Stimulated activated CD4-positive, alpha-beta T cell treated with anti-CD3 and anti-CD28 coated beads, Interleukin-12 subunit alpha, Interleukin-12 subunit beta, amount 100 ng/mL, for 24 hours (primary cell): ENCODE measurements at places on chromosomes 6 and 20.

- no peak for DNase-seq
These were observed 3.4 kb downstream of the EGFL8 start for GRCh38 chr6:32167761-32168262.

DNA sequence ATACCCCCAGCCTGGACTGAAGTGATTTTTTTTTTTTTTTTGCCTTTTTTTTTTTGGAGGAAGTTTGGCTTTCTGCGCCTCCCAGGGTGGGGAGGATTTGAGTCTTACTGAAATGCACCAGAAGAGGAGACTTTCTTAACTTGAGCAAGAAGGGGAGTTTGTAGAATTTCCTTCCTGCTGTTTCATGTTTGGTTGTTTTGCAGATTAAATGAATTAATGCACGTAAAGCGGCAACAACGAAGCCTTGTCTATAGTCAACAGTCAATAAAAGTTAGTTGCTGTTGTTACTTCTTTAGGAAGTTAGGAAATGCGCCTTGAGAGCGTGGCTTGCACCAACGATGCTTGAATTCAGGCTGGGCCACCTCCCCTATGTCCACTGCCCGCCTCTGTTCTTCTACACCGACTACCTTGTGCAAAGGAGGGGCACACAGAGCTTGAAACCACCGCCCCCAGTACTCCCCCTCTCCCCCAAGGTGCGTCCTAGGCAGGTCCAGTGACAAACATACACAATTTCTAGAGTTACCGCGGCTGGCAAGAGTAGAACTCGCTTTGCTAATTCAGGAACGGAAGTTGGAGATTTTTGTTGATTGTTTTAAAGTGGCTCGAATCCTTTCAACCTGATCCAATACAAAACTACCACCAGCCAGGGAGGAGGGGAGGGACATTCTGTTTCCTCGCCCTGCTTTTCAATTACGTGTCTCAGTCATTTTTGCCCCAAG, 830 bp upstream of the CYP24A1 start:
- DNase-seq, result no peak

DNA sequence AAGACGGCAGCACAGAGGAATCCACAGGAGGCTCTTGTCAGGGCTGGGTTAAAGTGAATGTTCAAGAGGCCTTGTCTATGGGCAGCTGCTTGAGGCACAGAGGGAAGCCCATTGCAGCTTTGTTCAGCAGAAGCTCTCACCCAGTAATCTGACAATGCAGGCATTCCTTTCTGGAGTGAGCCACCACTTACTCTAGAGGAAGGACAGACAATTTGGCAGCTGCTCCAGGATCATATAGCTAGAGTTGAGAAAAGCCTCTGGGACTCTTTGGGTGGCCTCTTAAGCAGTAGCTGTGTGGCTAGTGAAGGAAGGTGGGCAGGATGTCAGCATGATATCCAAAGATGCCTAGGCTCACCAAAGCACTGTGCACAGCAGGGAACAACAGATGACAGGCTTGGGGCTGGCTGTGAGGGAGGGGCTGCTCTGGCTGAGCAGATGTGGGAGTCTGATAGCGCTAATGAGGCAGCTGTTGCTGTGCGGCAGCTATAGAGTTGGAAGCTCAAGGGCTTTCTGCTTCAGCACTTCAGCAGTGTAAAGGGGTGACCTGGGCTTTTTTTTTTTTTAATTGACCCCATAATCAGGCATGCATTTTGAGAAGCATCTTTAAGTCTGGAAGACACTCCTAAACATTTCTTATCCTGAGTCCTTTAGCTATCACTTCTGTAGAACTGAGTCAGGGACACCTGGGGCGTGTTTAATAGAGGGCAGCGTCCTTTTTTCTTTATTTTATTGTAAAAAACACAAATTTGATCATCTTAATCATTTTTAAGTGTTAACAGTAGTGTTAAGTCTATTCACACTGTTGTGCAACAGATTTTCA, 27.2 kb downstream of the CMTR1 start:
- no peak for DNase-seq

GRCh38 chr20:19761841-19762240, 3.8 kb downstream of the RIN2 start:
- no peak for DNase-seq

GRCh38 chr20:35063168-35063567, 29.4 kb downstream of the TRPC4AP start:
- DNase-seq, result no peak

DNA sequence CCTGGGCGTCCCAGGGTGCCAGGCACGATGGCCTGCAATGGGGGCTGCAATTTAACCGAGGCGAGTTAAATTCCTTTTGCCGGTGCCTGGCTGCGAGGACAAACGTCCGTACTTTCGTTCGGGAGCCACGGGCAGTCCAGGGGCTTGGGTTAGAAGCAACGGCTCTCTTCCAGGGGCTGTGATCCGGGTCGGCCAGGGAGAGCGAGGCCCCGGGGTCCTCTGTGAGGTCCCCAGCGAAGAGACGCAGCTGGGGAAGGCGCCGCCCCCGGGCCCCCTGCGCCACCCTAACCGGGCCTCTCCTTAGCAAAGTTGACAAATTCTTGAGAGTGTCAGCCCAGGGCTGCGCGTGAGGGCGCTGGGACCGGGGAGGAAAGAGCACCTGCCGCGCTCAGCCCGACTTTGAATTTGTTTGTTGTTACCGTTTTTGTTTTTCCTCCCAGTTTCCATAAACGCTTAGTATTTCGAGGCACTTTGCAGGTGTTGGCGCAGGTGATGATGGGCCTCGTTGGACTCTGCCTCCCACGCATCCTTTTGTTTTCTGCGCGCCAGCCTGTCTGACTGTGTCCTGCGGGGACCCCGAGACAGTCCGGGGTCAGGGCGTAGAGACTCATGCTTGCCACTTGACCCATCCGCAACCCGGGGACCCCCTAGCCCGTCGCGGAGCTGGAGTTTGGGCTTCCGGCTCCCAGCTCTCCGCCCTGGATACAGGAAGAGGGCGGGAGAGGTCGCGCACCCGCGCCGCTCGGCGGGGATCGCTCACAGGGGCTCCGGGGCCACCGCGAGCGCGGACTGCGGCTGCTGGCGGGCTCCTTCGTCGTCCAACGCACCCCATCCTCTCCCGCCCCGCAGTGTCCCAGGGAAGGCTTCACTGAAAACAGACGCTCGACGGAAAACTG, 5.8 kb downstream of the OLIG3 start:
- no peak for DNase-seq

- DNase-seq, result no peak
These were observed 133.4 kb upstream of the KCNG1 start for GRCh38 chr20:51156041-51156982.

DNA sequence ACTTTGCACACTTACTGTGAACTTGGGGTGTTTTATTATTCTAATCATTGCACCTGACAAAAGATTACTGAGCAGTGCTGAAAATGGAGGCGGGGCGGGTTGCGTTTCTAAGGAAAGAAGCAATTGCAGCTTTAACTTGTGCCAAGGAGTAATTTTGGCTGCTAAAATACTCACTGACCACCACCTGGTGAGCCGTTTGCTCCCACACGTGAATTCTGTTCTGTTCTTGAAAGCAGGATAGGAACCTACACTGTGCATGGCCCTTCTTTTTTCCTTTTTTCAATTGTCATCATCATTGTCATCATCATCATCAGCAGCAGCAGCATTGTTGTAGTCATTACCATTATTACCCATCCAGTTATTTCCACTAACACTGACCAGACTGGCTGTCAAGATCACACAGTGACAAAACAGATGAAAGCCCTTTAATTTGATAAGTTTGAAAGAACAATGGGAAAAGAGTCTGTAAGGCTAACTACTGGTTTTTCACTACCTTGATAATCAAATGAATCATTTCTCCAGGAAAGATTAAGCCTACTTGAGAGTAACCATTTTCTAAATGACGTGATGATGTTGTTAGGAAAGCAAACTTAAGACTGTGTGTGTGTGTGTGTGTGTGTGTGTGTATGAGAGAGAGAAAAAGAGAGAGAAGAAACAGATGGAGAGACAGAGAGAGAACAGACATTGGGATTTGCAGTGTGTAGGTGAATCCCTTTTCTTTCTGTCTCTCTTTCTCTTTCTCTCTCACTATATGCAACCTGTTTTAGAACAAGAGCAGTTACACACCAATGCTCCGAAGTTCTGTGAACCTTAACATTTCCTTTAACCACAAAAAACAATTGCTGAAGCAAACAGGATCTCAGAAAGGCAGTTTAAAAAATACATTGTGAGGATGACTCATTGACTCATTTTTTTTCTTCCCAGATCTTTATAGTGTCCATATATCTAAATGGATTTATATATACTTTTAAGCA, 3.8 kb downstream of the RIPOR2 start:
- DNase-seq, result no peak

- no peak for DNase-seq
These were observed 137.5 kb upstream of the SHLD1 start for GRCh38 chr20:5612581-5613301.

DNA sequence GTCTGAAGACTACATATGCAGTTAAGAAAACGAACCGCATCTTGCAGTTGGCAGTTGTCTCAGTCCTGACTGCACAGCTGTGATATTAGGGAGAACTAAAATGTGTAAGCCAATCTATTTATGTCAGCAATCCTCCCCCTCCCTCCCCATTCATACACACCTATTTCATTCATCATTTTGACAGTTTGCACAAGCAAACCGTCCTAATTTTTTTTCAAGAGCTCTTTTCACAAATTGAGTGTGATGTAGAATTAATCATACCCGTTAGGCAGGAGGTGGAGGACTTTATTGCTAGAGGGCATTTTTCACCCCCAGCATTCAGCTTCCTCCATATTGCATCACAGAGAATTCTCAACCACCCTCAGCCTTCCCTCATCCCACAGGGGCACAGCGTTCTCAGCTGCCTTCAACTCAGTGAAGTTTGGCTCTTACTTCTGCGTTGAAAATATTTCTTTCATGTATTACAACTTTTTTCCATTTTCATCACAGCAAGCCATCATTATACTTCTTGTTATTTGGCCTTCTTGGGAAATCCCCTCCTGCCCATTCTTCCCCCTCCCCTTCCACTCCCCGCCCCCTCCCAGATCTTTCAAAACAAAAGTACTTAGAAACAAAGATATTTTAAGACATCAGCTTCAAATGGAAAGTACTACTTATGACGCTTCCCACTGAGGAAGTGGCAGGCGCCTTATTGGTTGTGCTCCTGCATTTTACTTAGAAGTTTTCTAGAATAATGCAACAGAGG, 37.5 kb downstream of the NOX3 start:
- peak; percentile 58 for DNase-seq

DNA sequence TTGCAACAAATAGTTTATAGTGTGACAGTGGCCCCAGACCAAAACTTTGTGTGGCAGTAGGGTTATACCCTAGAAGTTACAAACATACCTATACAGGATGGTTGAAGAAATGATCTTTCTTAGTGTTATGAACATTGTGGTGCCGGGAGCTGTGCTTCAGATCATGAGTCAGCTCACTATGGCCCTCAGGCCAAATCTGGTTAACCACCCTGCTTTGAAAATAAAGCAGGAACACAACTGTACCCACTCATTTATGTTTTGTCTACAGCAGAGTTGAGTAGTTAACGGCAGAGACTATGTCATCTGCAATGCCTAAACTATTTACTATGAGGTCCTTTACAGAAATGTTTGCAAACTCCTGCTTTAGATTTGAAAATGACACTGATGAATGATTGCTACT, 24.3 kb downstream of the AKAP7 start:
- no peak for DNase-seq

DNA sequence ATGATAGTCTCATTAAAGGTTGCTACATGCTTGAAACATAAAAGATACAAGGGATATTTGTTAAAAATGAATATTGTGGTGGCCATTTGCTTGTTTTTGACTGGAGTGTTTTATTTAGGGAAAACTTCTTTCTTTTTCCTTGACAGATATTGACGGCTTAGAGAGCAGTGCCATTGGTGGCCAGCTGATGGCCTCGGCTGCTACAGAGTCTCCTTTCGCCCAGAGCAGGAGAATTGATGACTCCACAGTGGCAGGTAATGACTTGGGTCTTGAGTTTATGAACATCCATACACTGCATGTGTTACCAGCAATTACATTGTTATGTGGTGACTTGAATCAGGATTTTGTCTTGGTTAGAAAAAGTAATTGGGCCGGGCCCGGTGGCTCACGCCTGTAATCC, 67.5 kb upstream of the PBOV1 start:
- DNase-seq, result no peak
